ENCODE measurements at places on chromosomes 1 and 21. TPM values are rescaled to one million over a fixed set of nuclear protein-coding genes. Genes with fewer than 3 reads are reported as not detected.
A peak's percentile ranks its signal among the peaks of the same experiment; 100 is the strongest.

GRCh38 chr1:21586846-21587601, 77.8 kb downstream of the ALPL start:
- H3K36me3 ChIP-seq = no peaks in the 10 kb centered on the region
- DNase-seq = peak; percentile 58
- peaks cover 49% of the 10 kb centered on the region for H3K4me1 ChIP-seq
- no peak overlapping the region for H3K4me3 ChIP-seq
- H3K27ac ChIP-seq = no peak overlapping the region

Gene ALX3
- 0.81 TPM for total RNA-seq

DNA sequence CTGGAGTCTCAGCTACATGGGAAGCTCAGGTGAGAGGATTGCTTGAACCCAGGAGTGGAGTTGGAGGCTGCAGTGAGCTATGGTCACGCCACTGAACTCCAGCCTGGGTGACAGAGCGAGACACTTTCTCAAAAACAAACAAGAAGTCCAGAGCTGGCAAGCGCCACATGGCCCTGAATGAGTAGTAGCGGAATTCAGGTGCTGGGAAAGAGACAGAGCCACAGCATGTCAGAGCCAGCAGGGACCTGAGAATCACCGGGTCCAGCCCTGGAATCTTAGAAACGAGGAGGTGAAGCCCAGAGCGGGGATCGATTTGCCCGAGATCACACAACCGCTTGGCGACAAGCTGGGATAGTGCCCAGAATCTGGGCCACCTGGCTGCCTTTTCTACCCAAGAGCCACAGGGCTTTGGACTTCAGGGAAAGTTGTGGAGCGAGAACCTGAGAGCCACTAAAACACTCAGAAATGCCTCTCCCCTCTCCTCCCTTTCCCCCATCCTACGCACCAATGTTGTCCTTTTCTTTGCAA, 9.8 kb downstream of the ARL8A start:
- H3K4me3 ChIP-seq = no peak overlapping the region
- no peaks in the 10 kb centered on the region for H3K27me3 ChIP-seq
- H3K4me1 ChIP-seq = no peaks in the 10 kb centered on the region
- H3K27ac ChIP-seq = no peak overlapping the region

DNA sequence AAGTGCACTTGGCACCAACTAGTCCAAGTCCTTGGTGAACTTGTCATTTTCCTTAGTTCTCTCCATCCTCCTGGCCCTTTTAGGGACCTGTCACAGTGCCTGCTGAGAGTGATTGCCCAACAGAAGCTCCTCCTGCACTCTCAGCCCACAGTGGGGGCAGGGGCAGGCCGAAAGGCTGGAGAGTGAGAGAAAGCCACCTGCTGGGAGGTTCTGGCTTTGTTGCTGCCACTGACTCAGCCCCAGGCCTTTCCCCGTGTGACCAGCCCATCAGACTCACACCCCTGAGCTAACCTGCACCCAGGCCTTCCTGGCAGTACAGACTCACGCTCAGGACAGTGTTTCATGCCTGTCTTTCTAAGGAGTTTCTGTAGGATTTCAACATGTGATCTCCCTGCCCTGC, 17.1 kb upstream of the PROK1 start:
- DNase-seq = no peak
- H3K4me1 ChIP-seq = no peaks in the 10 kb centered on the region
- H3K4me3 ChIP-seq = no peak overlapping the region
- no peak overlapping the region for H3K27ac ChIP-seq
- no peaks in the 10 kb centered on the region for H3K36me3 ChIP-seq

Gene BCAS2
- total RNA-seq = 67.4 TPM

Gene NUP210L
- total RNA-seq = 0.04 TPM

GRCh38 chr1:156097499-156098178, 15.4 kb upstream of the MEX3A start:
- no peak for DNase-seq
- H3K4me3 ChIP-seq = no peak overlapping the region
- no peak overlapping the region for H3K27ac ChIP-seq
- H3K27me3 ChIP-seq = no peaks in the 10 kb centered on the region

Gene TSSK3
- 3.9 TPM for total RNA-seq

Measured in A673 (cell line).